Choroid plexus epithelial cell (primary cell): ENCODE measurements at places on chromosomes 11 and 22.

- peak; percentile 40 for DNase-seq
Observed at GRCh38 chr11:76023236-76024068, 182.8 kb downstream of the WNT11 start.

DNA sequence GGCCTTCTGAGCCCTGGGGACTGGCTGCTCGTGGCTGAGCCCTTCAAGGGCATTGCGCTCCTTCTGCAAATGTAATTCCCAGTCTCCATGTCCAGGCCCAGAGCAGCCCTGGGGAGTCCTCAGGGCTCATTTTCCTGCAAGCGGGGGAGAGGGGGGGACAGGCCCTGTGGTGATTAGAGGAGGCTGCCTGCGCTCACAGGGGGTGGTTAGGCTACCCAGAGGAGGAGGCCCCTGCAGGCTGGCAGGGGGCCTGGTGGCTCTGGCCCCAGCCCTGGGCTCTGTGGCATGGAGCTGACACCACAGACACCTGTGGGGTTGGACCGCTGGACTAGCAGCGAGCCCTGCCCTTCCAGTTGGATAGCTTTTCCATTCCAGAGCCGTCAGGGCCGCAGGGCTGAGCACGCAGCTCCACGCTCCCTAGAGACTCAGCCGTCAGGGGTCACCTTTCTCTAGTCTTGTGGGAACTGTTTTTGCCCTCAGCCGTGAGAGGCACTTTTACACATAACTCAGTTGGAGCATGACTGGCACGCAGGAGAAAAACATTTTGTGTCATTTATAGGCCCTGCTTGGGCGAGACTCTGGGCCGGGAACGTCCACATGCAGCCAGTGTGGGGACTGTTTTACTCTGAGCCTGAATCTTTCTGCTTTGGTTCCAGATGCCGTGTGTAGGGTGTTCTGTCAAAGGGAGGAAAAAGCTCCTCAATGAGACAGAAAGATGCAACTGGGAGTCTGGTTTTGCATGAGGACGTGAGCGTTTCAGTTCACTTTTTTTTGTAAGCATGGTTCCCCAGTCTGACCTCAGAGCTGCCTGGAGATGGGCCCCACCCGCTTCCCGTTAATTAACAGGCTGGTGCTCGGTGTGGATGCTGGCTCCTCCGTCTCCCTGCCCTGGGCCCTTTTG lies 58.1 kb downstream of the LRP5 start:
- DNase-seq = no peak

DNA sequence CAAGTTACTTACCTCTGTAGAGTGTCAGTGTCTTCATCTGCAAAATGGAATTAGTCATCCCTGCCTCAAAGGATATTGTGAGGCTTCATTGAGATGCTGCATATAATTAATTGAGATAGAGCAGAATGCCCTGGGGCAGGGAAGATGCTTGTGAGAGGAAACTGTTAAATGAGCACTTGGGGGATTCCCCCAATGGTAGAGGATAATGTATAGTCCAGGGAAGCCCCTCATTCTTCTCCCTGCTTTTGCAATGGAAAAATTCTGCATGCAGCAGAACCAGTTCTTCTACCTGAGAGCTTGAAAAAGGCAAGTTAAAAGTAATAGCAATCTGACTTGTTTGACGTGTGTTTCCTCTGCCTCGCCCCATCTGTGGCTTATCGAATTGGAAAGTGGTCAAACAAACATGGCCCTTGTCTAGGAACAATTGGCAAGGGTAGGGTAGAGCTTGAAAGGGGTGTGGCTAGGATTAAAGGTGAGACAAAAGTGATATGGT lies 90.9 kb downstream of the NAV2 start:
- DNase-seq = no peak

DNA sequence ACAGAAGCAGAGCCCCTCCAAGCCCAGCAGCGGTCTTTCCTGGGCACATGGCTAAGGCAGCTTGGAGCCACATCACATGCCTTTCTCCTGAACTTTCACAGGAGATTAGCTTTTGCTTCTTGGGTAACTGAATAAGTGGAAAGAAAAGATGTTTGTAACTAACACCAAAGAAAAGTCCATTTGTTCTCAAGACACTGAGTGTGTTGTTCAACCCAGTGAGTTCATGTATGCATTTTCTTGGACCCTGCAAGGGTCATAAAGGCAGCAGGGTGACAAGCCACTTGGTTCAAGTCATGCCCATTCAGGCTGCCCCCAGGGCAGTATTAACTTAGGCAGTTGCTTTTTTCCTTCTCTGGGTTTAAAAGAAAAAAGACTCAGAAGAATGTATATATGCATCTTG lies 203.4 kb downstream of the FAM76B start:
- no peak for DNase-seq

- no peak for DNase-seq
Observed at GRCh38 chr22:16964366-16964765, 43.7 kb downstream of the GAB4 start.

DNA sequence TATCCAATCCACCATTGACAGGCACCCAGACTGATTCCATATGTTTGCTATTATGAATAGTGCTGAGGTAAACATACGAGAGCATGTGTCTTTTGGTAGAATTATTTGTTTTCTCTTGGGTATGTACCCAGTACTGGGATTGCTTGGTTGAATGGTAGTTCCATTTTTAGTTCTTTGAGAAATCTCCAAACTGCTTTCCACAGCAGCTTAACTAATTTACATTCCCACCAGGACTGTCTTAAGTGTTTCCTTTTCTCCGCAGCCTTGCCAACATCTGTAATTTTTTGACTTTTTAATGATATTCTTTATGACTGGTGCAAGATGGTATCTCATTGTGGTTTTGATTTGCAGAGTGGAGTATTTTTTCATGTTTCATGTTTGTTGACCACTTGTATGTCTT lies 8.3 kb downstream of the FDX1 start:
- no peak for DNase-seq

GRCh38 chr11:86889001-86889341 lies 66.2 kb downstream of the FZD4 start:
- no peak for DNase-seq

- no peak for DNase-seq
Observed at GRCh38 chr11:73648571-73649046, 2.2 kb downstream of the PLEKHB1 start.

GRCh38 chr11:11416502-11416901 lies 63.5 kb upstream of the CSNK2A3 start:
- peak; percentile 4 for DNase-seq

- DNase-seq = peak; percentile 96
Observed at GRCh38 chr22:31661851-31662667, at the start of gene PISD. PISD (minus strand) TSS chr22:31662215; CDS start chr22:31662208, 7 bp downstream.
